ENCODE measurements at places on chromosomes 12 and 14. TPM values are rescaled to one million over a fixed set of nuclear protein-coding genes. Genes with fewer than 3 reads are reported as not detected.

Gene ZFHX2
- 13.7 TPM for total RNA-seq

- DNase-seq, result no peak
Observed at GRCh38 chr12:106145539-106146447, 7.0 kb upstream of the NUAK1 start.

- no peak for DNase-seq
Observed at GRCh38 chr14:21036751-21037150, 2.1 kb upstream of the RNASE13 start.

DNA sequence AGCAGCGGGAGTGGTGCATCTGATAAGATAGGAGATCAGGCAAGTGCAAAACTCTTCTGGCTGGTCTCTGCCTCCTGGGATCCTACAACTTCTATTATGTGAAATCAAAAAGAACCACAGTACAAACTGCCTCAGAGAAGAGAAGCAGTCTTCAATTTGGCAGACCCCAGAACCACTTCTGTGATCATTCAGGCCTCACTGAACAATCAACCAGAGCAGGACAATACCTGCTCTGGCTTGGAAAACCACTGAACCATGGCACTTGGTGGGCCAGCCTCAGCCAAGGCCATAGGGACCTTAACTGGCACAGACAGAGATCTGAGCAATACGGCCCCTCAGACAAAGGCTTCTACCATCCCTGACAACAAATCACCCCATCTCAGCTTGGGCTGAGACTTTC lies 103.0 kb downstream of the NDUFA12 start:
- no peak for DNase-seq

DNA sequence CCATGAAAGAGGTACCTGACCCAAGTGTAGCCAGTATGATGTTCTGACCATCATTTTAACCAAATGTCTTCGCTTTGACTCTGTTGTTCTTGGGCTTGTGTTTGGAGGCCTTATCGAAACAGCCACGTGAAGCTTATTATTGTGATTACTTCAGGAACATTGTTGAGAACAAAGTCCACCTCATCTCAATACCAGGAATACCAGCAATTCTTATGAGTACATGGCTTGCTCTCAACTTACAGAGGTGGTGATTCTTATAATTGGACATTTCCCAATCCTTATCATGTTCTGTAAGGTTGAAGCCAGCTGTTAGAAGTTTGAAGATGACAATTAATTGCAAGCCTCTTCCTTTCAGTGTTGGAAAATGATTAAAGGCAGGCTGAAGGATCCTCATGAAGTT lies 21.8 kb upstream of the RPS6KA5 start:
- DNase-seq, result no peak
